Epithelial cell of alveolus of lung (primary cell): ENCODE measurements at places on chromosomes 13 and 19. TPM values are rescaled to one million over a fixed set of nuclear protein-coding genes. Genes with fewer than 3 reads are reported as not detected.

The ZNF470 gene
- 1.9 and 4.6 TPM in 2 replicates for total RNA-seq

The TJP3 gene
- 0.26 TPM in 1 of 2 replicates, not detected in the other for total RNA-seq

The PTPRS gene
- 100 and 163 TPM in 2 replicates for total RNA-seq

The CEACAM16 gene
- not detected in 2 replicates for total RNA-seq

The RFC3 gene
- 10.9 and 20.2 TPM in 2 replicates for total RNA-seq

The BRME1 gene
- total RNA-seq: 0.26 TPM in 1 of 2 replicates, not detected in the other

The CLIP3 gene
- total RNA-seq: 14.1 and 36.4 TPM in 2 replicates

The IZUMO2 gene
- total RNA-seq: 0.65 TPM in 1 of 2 replicates, not detected in the other

The CD33 gene
- total RNA-seq: not detected in 2 replicates

The ZFP36 gene
- 19.8 and 64.4 TPM in 2 replicates for total RNA-seq

The SEMA6B gene
- 1.7 and 7.7 TPM in 2 replicates for total RNA-seq

The F10 gene
- 12.8 and 29.5 TPM in 2 replicates for total RNA-seq

The NLRP9 gene
- not detected in 2 replicates for total RNA-seq

The FUT1 gene
- 0.39 TPM in 1 of 2 replicates, not detected in the other for total RNA-seq

The TARM1 gene
- not detected in 2 replicates for total RNA-seq

The GGACT gene
- total RNA-seq: 5.2 and 8.3 TPM in 2 replicates

The VMAC gene
- 2.3 and 10.9 TPM in 2 replicates for total RNA-seq

The SYNE4 gene
- total RNA-seq: 0.08 and 1.2 TPM in 2 replicates

The LYPD5 gene
- 1.3 TPM in 1 of 2 replicates, not detected in the other for total RNA-seq

The CGB5 gene
- total RNA-seq: 12.3 TPM in 1 of 2 replicates, not detected in the other

The KLK4 gene
- total RNA-seq: not detected in 2 replicates

The SLC7A1 gene
- 6.9 and 37.8 TPM in 2 replicates for total RNA-seq

The LILRB3 gene
- total RNA-seq: not detected in 2 replicates

The PRR22 gene
- 0.13 and 1.4 TPM in 2 replicates for total RNA-seq

The SLC25A41 gene
- total RNA-seq: not detected in 2 replicates

The PTH2 gene
- total RNA-seq: not detected in 2 replicates

The ZNF177 gene
- total RNA-seq: 0.26 and 2.6 TPM in 2 replicates

The ZIK1 gene
- total RNA-seq: 7.1 and 9.8 TPM in 2 replicates

The IFI30 gene
- 9.3 TPM in 1 of 2 replicates, not detected in the other for total RNA-seq

The LILRB5 gene
- total RNA-seq: not detected in 2 replicates

The ACER1 gene
- total RNA-seq: not detected in 2 replicates

The TMEM272 gene
- total RNA-seq: not detected in 2 replicates

The DNAJC3 gene
- 35.3 and 40.9 TPM in 2 replicates for total RNA-seq

The LILRA1 gene
- not detected in 2 replicates for total RNA-seq

The ATP4A gene
- not detected in 2 replicates for total RNA-seq

The CBLC gene
- total RNA-seq: 3.0 TPM in 1 of 2 replicates, not detected in the other

The ZNF723 gene
- total RNA-seq: not detected in 2 replicates

The ZNF724 gene
- 4.8 and 10.9 TPM in 2 replicates for total RNA-seq

The ZNF763 gene
- total RNA-seq: 0.13 and 5.5 TPM in 2 replicates

The NECTIN2 gene
- total RNA-seq: 164 and 177 TPM in 2 replicates

The PDE4A gene
- 5.7 and 11.7 TPM in 2 replicates for total RNA-seq
